ENCODE measurements at places on chromosomes 13 and 19. TPM values are rescaled to one million over a fixed set of nuclear protein-coding genes. Genes with fewer than 3 reads are reported as not detected.

The ATXN8OS gene
- total RNA-seq: 2.6 TPM

- no peak for DNase-seq
Observed at GRCh38 chr13:54261856-54262255, 1233.2 kb downstream of the OLFM4 start.

- no peak for DNase-seq
Observed at GRCh38 chr19:56321254-56321988, 6.8 kb upstream of the ZSCAN5A start.

GRCh38 chr19:35316560-35316959 lies 12.4 kb upstream of the CD22 start:
- no peak for DNase-seq
